GM12892 (cell line): ENCODE measurements at places on chromosomes 6 and 20.

GRCh38 chr6:168007592-168008338, 10.3 kb downstream of the KIF25 start:
- DNase-seq = no peak

DNA sequence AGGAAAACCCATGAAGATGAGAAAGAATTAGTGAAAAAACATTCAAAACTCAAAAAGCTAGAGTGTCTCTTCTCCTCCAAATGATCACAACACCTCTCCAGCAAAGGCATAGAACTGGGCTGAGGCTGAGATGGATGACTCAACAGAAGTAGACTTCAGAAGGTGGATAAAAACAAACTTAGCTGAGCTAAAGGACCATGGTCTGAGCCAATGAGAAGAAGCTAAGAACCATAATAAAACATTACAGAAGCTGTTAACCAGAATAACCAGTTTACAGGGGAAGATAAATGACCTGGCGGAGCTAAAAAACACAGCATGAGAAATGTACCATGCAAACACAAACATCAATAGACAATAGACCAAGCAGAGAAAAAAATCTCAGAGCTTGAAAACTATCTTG, 904.1 kb upstream of the MANEA start:
- no peak for DNase-seq

- DNase-seq = no peak
Observed at GRCh38 chr6:158561938-158562337, 2.0 kb downstream of the TMEM181 start.

DNA sequence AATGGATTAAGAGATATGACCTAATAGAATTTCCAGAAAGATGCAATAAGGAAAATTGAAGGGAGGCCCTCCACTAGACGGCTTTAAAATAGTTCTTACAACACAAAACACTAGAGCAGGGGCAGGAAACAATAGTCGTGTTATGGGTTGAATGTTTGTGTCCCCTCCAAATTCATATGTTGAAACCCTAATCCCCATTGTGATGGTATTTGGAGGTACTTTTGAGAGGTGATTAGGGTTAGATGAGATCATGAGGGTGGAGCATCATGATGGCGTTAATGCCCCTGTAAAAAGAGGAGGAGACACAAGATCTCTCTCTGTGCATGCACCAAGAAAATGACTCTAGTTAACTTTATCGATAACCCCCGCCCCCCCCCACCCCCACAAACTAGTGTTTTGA, 104.0 kb upstream of the HMGN3 start:
- DNase-seq = no peak

- no peak for DNase-seq
Observed at GRCh38 chr6:34158876-34159275, 13.0 kb upstream of the GRM4 start.

- DNase-seq = no peak
Observed at GRCh38 chr6:136757150-136757549, 35.1 kb downstream of the MAP3K5 start.

DNA sequence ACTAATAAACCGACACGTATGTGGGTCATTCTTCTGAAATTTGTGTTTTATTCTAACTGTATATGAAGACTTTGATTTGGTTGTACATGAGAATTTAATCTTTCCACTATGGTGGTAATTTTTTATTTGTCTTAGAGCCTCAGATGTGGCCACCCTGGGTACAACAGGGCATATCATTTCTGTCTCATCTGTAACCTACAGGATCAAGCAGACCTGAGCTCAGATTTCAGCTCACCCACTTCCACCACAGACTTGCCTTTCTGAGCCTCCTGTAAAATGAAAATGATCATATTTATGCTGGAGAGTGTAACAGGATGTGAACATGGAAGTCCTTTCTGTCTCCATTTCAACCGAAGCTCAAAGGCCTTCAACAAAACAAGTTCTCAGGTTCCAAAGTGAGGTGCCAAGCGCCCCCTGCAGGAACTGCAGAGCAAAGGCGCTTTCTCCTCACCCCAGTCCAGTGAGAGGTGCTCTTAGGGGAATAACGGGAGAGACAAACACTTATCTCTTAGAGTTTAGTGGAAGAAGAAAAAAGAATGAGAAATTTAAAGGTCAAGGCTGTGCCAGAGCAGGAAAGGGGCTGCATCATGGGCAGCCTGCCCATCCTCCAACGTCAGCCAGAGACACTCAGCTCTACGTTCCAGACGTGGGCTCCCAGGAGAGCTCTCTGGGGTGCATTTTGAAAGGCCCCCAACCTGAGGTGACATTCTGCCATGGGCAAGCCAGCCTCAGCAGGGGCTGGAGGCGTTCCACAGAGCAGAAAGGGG, 23.0 kb upstream of the CD24 start:
- DNase-seq = peak; percentile 54

GRCh38 chr6:35489995-35490791, 6.7 kb downstream of the TEAD3 start:
- DNase-seq = no peak

- DNase-seq = no peak
Observed at GRCh38 chr20:3751675-3752385, 15.7 kb downstream of the ADISSP start.

DNA sequence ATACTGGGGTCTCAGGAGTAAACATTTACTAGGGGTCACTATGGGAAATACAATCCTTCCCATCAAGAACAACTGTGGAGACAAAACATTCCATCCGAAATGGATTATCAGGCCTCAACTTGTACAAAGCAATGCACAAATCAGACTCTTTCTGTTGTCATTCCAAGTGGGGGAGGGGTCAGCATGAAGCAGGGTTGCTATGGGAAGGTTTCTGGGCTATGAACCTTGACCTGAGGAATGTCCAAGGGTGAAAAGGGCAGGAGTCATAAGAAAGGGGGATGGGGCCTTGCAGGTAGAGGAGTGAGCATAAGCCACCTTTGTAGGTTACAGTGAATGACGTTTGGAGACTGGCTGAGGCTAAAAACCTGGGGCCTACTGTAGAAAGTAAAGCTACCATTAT, 3.1 kb downstream of the METTL24 start:
- no peak for DNase-seq

DNA sequence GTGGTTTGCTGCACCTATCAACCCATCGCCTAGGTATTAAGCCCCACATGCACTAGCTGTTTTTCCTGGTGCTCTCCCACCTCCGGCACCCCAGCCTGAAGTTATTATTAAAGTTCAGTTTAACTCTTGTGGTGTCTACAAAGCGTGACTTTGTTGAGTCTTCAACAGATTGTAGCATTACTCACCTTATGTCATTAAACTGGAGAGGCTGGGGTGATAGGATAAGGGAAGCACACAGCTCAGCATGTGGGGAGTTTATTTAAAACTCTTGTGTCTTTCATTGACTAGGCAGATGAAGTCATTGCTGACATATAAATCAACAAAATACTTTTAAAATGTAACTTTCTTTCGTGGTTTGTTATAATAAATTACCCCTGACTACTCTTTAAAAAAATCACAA, 84.7 kb upstream of the GCM1 start:
- DNase-seq = no peak

DNA sequence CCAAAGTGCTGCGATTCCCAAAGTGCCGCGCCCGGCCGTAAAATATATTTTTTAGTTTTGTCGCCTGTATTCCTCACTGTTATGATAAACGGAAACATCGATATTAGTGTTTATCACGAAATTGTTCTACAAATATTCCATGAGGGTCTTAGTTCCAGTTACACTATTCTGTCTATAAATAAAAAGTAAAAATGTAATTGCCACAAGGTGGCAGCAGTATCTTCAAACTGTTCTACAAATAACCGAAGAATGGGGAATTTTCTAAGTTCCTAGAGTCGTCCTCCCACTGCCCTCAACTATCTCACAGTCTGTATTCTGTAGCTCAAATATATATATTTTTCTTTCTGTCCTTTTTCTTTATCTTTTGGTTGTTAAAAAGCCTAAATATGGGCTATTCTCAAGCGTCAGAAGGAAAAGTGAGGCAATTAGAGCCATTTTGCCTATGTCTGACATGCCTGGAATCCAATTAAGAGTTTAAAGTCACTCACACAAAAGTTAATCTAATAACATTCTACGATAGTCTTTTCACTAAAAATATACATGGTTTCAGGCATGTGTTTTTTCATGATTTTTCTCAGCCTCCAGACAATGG, 14.2 kb upstream of the FAM162B start:
- DNase-seq = no peak

- DNase-seq = no peak
Observed at GRCh38 chr6:35218021-35218420, 4.3 kb downstream of the SCUBE3 start.

GRCh38 chr20:37202267-37202943, 23.1 kb upstream of the MROH8 start:
- no peak for DNase-seq

DNA sequence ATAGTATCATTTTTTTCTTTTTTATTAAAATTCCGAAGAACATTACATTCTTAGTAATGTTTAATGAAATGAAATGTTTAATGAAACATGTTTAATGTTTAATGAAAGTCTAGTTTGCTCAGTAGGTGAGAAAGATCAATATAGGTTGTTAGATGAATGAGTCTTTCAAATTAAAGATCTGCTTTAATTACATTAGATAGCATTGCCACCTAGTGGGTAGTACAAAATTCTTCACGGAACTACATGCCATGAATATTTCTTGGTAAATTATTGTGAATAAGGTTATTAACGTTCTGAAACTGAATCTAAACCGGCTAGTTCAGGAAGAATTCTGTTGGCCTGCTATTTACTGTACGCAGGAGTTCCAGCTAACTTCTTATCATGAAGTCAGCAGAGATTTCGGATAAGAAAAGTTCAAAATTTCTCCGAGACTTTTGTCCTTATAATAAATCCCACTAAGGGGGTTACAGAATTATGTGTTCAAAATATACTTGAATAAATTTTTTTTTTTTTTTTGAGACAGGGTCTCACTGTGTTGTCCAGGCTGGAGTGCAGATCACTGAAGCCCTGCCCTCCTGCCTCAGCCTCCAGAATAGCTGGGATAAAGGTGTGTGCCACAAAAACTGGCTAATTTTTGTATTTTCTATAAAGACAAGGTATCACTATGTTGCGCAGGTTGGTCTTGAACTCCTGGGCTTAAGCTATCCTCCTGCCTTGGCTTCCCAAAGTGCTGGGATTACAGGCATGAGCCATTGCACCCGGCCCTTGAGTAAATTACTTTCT, 7.9 kb upstream of the GMNN start:
- peak; percentile 21 for DNase-seq

DNA sequence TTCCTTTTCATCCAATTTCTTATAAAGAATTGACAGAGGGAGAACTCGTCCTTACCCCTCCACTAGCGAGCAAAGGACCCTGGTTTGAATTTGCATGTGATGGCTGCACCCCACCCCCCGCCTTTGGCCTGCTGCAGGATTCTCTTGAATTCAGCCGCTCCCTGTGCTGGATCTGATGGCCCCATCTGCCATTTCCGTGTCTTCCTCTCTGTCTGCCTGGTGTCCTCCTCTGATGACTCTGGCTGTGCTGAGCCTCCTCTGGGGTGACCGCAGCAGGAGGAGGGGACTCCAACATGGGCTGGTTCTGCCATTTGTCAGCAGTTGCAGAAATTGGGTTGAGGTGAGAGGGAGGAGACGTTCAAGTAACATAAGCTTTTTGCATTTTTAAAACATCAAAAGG, 188.8 kb downstream of the DLL1 start:
- no peak for DNase-seq

DNA sequence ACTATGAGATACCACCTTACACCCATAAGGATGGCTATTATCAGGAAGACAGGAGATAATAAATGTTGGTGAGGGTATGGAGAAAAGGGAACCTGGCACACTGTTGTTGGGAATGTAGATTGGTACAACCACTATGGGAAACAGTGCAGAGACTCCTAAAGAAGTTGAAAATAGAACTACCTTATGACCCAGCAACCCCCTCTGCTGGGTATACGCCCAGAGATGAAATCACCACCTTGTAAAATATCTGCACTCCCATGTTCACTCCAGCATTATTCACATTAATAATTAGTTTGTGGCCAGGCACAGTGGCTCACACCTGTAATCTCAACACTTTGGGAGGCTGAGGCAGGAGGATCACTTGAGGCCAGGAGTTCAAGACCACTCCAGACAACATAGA, 26.8 kb downstream of the ZBTB9 start:
- no peak for DNase-seq

DNA sequence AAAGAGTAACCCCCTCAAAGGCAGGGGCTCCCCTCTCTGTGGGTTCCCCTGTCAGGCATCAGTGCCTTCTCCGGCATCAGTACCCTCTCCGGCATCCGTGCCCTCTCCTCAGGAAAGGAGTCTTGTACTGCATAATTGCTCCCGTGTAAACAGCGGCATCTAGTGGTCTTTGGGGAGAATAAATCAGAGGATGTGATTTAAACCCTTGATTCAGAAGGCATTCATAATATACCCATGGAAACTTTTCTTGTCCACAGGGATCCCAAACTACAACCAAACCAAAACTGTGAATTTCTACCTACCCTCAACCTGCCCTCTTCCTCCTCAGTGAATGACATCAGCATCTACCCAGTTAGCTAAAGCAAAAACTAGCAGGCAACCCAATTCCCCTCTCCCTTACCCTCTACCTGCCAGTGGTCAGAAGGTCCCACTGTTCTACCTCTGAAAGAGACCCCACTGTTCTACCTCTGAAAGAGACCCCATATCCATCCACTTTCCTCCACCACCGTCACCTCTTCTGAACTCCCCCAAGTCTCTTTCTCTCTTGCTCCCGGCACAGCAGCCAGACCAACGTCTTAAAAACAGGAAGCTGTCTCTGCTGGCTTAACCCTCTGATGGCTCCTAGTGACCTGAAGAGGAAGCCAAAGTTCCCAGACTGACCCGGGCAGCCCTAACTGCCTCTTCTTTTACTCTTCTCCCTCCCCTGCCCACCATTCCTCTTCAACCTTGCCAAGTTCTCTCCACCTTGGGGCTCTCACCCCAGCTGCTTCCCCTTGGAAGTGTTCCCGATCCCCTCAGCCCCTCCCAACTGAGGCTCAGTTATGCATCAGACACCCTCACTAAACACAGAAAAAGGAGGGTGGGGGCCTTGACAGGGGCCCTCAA, 27.2 kb downstream of the UBE2V1 start:
- peak; percentile 40 for DNase-seq

DNA sequence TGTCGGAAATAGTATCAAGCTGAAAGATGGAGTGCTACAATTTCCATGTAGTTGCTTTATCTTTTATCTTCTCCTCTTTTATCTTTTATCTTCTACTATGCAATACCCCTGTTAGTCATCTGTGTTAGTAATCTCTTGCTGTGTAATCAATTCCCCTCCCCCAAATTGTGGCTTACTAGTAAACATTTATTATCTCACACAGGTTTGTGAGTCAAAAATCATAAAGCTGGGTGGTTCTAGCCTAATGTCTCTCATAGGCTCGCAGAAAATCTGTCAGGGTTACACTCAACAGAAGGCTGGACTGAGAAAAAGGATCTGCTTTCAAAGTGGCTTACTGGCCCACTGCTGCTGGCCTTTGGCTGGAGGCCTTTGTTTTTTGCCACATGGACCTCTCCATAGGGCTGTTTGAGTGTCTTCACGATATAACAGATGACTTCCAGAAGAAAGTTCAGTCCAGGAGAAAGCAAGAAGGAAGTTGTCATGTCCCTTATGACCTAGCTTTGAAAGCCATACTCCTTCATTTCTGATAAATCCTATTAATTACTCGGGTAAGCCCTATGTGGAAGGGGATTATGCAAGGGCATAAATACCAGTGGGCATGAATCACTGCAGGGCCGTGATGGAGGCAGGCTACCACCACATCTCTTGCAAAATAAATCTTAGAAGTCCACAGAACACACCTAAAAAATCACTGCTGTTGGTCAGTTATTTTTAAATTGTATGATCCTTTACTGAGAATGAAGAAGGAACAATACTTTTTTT, 24.5 kb upstream of the PTCHD4 start:
- no peak for DNase-seq
